ENCODE measurements at places on chromosomes 7 and 10.

DNA sequence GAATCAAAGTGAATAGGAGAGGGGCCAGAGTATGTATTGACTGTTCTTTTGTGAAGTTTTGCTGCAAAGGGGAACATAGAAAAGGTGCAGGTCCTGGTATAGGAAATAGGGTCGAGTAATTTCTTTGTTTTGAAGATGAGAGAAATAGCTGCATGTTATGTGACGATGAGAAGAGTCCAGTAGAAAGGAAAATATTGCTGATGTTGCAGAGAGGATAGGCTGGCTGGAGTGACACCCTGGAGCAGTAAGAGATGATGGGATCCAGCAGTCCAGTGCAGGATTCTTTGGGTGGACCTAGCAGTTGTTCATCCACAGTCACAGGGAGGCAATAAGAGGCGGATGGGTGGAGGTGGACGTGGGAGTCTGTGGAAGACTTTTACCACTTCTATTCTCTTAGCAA is 2.1 kb upstream of the BMS1 start:
- DNase-seq: no peak

DNA sequence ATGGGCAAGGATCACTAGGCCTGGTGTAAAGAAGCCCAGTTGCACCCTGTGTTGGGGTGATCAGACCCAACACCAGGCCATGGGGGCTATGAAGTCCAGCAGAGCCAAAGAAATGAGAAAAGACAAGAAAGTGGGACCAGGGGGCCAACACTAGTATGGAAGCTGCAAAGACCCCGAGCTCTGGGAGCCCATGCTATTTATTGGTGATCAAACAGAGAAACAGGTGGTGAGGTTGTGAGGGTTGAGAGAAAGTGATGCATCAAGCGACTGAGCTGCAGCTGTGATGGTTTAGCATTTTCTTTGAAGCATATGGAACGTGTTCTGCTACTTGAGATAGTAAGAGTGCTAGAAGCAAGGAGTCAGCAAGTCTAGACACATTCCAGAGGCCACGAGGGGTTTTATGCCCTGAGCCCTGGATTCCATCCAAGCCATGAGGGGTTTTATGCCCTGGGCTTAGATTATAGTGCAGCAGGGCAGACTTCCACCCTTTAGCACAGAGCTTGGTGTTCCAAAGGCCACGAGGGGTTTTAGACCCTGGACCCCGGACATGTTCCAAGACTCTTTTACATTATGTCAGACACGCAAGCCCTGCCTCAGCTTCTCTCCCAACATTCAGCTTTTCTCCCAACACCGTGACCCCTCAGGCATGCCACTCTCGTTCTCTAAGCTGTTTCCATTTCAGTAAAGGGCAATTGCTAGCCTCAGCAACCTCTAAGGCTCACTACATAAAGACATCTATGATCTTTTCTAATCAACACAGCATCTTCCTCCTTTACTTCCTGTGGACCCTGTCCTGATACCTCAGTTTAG is 43.1 kb upstream of the GPAM start:
- no peak for DNase-seq

GRCh38 chr10:30017556-30017955 is 41.8 kb downstream of the JCAD start:
- no peak for DNase-seq

GRCh38 chr10:103350175-103350516 is 794 bp downstream of the PCGF6 start:
- DNase-seq: no peak

- DNase-seq: no peak
These were observed 466.9 kb downstream of the KIF20B start for GRCh38 chr10:90168244-90168643.

DNA sequence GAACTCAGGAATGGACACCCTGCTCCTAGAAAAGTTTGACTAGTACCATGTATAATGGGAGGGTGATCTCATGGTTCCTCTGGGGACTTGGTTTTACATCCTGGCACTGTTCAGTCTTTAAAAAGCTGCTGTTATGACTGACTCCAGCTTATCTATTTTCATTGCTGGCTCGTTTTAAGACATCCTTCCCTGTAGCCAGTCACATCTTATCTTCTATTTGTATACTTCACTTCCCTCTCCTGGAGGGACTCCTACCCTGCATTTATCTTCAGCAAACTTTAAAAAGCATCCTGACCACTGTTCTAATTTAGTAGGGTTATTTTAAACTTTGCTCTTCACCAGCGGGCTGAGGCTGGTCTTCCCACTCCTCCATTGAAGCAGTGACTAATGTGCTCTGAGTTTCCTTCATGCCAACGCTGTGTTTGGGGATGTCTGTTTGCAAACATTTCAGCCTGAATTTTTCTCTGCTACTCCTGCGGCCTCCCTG is 72.9 kb upstream of the ARMC3 start:
- no peak for DNase-seq

GRCh38 chr10:132418527-132419416 is 21.8 kb downstream of the PWWP2B start:
- no peak for DNase-seq

GRCh38 chr10:13736506-13736905 is 149.7 kb downstream of the PRPF18 start:
- DNase-seq: no peak

DNA sequence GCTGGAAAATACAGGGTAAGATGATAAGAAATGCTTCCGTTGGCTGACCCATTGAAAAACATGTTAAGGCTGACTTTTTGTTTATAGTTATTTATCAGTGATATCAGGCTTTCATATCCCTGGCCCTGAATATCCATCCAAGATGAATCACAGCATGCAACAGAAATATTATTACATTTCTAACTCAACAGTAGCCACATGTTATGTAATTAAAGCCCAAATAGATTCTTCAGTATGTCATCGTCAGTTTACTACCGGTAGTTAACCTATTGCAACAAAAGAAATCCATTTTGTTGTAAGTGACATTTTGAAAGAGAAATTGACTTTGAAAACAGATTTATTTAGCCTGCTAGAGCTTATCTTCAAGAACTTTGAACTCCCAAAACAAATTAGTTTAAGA is 354.1 kb upstream of the CELF2 start:
- no peak for DNase-seq

GRCh38 chr7:37666026-37666799 is 17.4 kb upstream of the GPR141 start:
- no peak for DNase-seq

DNA sequence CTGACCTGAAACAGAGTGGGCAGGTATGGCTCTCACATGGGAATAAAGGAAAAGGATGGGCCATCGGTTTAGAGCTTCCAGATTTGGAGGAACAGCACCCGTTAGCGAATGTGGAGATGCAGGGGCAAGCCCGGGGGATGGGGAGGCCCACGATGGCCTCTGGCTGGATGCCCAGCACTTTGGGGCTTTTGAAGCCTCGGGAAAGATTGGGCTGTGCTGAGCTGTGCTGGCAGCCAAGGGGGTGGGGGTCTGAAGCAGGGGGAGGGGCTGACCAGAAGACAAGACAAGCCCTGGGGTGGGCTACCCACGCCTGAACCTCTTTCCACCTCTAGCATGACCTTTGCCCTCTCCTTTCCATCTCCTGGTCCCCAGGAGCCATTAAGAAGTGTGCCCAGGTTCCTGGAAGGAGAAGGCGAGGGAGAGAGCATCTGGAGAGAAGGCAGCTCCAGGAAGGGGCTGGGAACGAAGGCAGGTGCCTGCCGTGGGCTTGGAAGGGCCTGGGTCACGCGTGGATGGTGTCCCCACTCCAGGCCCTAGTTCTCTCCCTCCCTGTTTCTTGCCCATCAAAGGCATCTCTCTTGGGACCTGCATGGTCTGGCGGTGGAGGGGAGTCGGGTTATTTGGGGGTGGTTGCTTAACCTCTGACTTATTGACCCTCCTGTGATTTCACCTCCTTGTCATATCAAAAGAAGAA is 39.7 kb downstream of the JAKMIP3 start:
- no peak for DNase-seq

GRCh38 chr7:141551782-141552181 is 572 bp downstream of the AGK start:
- peak; percentile 39 for DNase-seq

DNA sequence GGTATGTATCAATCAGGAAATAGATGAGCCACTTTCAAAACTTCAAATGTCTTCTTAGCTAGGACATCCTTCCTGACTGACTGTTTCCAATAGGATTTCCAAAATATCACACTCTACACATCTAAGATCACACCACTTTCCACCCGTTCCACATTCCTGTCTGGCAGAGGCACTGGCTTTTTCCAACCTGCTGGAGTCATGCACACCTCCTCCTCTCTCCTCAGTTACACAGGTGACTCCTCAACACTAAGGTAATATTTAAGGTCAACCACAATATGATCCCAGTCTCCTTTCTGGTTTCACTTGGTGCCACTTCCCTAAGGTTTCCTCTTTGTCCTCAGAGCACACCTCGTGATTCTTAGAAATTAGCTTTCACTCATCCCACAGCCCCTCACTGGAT is 196.5 kb downstream of the PARD3 start:
- DNase-seq: no peak

GRCh38 chr7:113109718-113110117 is 8.6 kb downstream of the SMIM30 start:
- no peak for DNase-seq

GRCh38 chr10:108363576-108363975 is 1199.1 kb upstream of the SORCS1 start:
- no peak for DNase-seq

DNA sequence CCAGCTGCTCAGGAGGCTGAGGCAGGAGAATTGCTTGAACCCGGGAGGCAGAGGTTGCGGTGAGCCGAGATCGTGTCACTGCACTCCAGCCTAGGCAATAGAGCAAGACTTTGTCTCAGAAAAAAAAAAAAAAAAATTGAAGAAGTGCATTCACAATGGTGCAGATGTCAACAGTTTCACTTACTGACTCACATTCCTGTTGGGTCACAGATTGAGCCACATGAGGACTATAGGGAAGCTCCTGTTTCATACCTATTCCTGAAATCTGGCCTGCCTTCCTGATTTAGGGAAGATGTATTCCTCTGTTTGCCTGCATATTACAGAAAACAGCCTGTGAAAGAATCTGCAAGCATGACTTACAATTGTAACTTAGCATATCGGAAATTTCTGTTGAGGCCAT is 78.2 kb downstream of the AKR1C4 start:
- no peak for DNase-seq

DNA sequence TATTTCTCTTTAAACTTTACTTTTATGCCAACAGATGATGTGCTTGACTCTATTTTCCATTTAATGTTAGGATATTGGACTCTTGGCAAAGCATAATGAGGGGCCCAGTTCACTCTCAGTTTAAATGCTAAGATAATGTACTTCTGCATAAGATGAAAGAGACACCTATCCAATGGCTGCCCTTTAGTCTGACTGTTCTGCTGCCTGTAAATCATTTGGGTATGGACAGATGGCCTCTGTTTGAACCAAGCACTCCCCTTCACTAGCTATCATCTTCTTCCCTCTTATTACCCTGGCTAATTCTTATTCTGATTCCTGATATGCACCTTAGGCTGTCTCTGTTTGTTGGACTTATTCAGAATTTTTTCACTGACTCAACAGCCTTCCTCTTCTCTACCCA is 72.1 kb downstream of the SEM1 start:
- no peak for DNase-seq

DNA sequence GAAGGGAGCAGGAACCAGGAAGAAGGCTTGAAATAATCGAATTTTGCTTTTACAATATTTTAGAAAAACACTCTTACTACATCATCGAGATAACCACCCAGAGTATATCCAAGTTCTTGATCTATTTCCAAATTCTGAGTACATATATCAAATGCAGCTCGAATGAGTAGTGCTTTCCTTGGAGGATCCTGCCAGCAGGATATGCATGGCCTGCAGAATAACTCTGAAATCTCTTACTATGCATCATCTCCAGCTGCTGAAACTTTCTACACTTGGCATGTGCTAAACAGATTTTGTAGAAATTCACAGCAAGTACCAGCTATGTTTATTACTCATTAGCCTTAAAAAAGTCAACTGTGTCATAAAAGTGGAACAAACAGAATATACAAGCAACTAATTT is 44.0 kb upstream of the ANK3 start:
- DNase-seq: no peak

GRCh38 chr7:92058899-92059298 is 75.4 kb downstream of the CYP51A1 start:
- DNase-seq: no peak

DNA sequence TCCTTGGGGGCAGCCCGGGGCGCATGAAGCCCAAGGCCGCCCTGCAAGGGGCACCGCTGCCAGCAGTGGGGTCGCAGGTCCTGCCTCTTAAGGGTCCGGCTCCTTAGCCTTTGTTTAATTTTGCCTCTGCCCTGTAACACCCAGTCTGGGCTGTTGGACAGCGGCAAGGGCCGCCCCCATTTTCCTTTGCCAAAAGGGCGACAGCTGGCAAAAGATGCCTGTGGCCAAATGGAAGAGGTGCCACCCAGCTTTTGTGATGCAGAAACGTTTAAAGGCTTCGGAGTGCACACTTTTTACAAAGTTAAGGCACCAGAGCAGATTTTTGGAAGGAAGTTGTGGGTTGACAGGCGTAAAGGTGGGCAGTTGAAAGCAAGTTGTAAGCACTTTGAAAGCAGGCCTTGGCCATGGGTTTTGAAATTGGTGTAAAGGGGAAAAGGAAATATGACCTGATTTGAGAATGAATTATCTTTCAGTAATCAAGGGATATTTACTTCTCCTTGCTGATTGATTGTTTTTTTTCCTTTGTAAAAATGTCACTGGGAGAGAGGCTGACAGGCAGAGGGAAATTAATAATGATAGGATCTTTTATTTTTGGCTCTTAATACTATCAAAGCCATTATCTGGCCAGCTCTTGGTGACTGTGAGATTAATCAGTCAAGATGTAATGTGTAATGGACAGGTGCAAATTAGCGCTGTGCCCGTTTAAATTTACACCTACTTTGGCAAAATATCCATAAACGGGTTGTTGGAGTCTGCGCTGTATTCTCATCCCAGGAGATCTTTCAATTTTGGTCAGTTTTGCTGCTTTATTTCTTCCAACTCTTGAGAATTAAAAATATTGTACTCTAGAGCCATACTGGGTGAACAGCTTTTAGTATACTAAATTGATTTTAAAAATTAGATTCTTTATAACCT is 1.2 kb downstream of the CASD1 start:
- peak; percentile 58 for DNase-seq

DNA sequence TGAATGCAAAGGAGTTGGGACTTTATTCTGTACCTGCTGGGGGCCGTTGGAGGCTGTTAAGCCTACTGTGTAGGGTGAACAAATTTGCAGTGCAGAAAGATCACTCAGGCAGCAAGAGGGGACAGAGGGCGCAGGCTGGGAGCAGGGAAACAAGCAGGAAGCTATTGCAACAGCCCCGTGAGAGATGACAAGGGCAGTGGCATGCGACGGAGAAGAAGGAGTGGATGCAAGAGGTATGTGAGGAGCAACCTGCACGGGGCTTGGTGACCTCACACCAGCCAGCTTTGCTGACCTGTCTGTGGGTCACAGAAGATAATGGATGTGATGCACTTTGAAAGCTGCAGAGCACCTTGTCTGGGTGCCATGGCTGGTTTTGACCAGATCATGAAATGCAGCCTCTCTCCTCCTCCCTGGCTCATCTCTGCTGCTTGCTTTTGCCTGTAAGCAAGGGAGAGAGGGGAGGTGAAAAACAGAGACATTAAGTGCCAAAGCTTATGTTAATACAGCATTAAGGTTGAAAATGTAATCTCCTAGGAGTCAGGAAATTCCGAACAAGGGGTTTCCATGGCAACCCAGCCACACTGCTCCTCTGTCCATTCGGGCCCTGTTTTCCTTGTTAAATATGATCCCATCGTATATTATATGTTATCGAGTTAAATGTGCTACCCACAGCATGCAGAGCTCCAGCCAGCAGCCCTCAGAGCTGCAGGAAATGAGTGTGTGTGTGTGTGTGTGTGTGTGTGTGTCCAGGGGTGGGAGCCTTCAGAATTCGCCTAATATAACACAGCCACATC is 314.3 kb upstream of the ZMIZ1 start:
- no peak for DNase-seq

Data from activated CD4-positive, alpha-beta T cell treated with anti-CD3 and anti-CD28 coated beads, Interleukin-10, Interleukin-2, amounts not matched to agents 100 ng/mL and 50 ng/mL, durations not matched to agents 16 hours and 8 hours (primary cell).